ENCODE measurements at places on chromosomes 12 and 14.

GRCh38 chr12:60257063-60257462 lies 661.2 kb downstream of the SLC16A7 start:
- no peak for DNase-seq
- no peaks in the 10 kb centered on the region for H3K4me1 ChIP-seq
- no peaks in the 10 kb centered on the region for H3K36me3 ChIP-seq
- H3K27me3 ChIP-seq, result no peaks in the 10 kb centered on the region

DNA sequence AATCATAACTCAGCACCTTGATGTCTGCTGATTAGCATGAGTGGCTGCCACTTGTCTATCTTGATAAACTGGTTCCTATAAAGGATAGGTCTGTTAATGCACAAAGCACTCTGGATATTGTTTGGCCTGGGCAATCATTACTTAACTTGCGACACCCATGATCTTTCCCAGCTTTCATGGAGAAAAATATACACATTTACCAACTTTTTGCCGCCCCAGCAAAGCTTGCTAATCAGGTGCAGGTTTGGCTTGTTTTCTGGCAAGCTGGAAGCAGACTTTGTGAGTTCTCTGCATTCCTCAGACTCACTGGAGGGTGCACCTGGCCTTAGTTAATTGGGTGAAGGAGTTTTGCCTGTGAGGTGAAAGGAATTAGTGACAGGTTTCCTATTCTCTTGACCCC lies 1126.4 kb upstream of the FLRT2 start:
- no peaks in the 10 kb centered on the region for H3K36me3 ChIP-seq
- no peak overlapping the region for H3K4me3 ChIP-seq
- no peaks in the 10 kb centered on the region for H3K27me3 ChIP-seq
- peaks cover 5% of the 10 kb centered on the region for H3K4me1 ChIP-seq

- H3K4me1 ChIP-seq, result no peaks in the 10 kb centered on the region
- no peak overlapping the region for H3K4me3 ChIP-seq
- no peaks in the 10 kb centered on the region for H3K27me3 ChIP-seq
Measured at GRCh38 chr14:80427101-80427500, 215.8 kb upstream of the DIO2 start.

- H3K4me1 ChIP-seq, result no peaks in the 10 kb centered on the region
- no peak overlapping the region for H3K27ac ChIP-seq
- no peak overlapping the region for H3K4me3 ChIP-seq
Measured at GRCh38 chr14:34219661-34220377, 242.2 kb downstream of the SPTSSA start.

GRCh38 chr12:113277511-113277910 lies 56.2 kb downstream of the TPCN1 start:
- H3K27me3 ChIP-seq, result no peaks in the 10 kb centered on the region
- H3K27ac ChIP-seq, result no peak overlapping the region
- H3K4me1 ChIP-seq, result peaks cover 17% of the 10 kb centered on the region
- DNase-seq, result no peak
- H3K36me3 ChIP-seq, result peaks cover 78% of the 10 kb centered on the region

DNA sequence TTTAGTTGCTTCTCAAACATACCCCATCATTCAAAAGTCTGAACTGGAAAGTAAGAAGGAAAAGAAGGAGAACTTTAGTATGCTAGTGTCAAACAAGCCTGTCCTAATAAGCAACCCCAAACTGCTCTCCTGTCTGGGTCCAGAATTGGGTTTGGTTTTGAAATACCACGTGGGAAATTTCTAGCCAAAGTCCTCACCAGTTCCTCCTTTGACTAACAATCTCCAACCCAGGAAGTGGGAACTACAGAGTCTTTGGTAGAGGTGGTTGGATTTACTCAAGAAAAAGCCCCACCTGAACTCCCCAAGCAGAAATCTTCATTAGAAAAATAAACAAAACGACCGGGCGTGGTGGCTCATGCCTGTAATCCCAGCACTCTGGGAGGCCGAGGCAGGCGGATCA lies 17.4 kb upstream of the EIF4B start:
- no peak overlapping the region for H3K4me3 ChIP-seq
- no peaks in the 10 kb centered on the region for H3K4me1 ChIP-seq
- no peak overlapping the region for H3K27ac ChIP-seq
- no peak for DNase-seq
- no peaks in the 10 kb centered on the region for H3K36me3 ChIP-seq
- H3K27me3 ChIP-seq, result no peaks in the 10 kb centered on the region

- no peak overlapping the region for H3K4me3 ChIP-seq
- no peaks in the 10 kb centered on the region for H3K4me1 ChIP-seq
- no peaks in the 10 kb centered on the region for H3K36me3 ChIP-seq
- no peak overlapping the region for H3K27ac ChIP-seq
Measured at GRCh38 chr12:546920-547845, 87.4 kb downstream of the B4GALNT3 start.

GRCh38 chr12:1836854-1837421 lies 16.6 kb downstream of the LRTM2 start:
- no peaks in the 10 kb centered on the region for H3K4me1 ChIP-seq
- no peak overlapping the region for H3K27ac ChIP-seq
- H3K4me3 ChIP-seq, result no peak overlapping the region
- no peaks in the 10 kb centered on the region for H3K36me3 ChIP-seq
- no peaks in the 10 kb centered on the region for H3K27me3 ChIP-seq
